ENCODE measurements at places on chromosomes 5 and 9.

GRCh38 chr9:130179331-130179907, 7.2 kb downstream of the NCS1 start:
- no peak for DNase-seq

- no peak for DNase-seq
Measured at GRCh38 chr5:82603033-82603987, 325.2 kb upstream of the RPS23 start.

GRCh38 chr9:3508521-3509291, 17.1 kb downstream of the RFX3 start:
- DNase-seq = no peak

DNA sequence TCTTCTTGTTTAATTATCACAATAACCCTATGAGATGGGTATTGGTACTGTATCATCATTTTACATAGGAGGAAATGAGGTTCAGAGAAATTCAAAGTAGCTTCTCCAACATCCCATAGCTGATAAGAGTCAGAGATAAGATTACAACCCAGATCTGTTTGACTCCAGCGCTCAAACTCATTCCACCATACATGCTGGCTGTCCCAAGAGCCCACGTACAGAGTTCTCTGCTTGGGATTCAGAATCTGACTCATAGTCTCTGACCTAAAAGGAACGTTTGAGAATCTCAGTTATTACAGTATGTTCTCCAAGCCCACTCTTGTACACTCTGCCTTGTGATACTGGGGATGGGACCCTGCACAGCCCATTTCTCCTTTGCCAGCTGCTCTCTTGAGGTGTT, 90.2 kb downstream of the TMEM215 start:
- DNase-seq = no peak

DNA sequence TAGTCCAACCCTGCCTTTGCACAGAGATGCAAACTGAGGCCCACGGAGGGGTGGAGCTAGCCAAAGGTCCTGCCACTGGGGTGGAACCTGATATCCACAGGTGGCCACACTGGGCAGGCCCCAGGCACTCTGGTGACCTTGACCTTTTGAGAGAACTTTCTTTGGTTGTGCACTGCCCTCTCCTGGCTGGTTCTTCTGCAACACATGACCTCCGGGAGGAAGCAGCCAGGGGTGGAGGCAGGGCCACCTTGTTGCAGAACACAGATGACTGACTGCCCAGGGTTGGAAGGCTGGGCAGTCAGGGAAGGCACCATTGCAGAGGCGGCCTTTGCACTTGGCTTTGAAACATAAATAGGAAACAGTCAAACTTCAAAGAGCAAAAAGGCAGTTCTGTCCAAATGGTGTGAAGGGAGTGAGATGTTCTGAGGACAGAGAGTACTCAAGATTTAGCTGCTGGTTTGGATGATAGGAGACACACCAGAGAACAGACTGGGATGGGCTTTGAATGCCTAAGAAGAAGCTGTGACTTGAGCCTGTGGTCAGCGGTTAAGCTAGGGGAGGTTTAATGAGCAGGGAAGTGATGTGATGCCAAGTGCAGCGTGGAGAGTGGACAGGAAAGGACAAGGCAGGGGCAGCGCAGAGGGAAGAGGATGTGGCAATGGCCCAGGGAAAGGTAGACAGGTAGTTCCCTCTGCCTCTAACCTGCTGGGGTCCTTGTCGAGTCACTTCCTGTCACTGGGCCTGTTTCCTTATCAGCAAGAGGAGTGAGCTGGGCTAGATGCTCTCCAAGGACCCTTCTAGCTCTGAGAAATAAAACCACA, 6.8 kb upstream of the TCOF1 start:
- DNase-seq = peak; percentile 47

DNA sequence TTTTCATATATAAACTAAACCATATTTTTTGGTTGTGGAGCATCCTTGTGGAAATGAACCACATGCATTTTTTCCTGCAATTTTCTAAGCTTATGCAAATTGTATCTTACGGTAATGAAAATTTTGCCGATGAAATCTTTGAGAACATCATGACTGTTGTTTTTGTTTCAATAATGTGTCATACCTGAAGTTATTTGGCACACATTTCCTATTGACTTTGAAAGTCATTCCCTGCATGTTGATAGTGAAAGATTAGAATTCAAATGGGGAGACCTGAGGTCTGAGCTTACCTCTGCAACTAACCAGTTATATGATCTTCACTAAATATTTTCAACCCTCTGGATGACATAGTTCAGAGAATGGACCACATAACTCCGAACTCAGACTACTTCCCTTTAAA, 88.5 kb downstream of the PRR16 start:
- no peak for DNase-seq

DNA sequence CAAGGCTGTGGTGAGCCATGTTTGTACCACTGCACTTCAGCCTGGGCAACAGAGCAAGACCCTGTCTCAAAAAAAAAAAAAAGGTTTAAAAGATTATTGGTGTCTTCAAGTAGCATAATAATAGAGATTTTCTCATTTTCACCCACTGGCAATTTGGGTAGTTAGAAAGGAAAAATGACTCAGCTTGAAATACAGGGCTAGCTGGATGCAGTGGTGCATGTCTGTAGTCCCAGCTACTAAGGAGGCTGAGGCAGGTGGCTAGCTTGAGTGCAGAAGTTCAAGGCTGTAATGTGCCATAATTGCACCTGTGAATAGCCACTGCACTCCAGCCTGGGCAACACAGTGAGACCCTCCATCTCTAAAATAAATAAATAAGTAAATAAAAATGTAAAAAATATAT, 111.1 kb downstream of the ARRDC3 start:
- no peak for DNase-seq

DNA sequence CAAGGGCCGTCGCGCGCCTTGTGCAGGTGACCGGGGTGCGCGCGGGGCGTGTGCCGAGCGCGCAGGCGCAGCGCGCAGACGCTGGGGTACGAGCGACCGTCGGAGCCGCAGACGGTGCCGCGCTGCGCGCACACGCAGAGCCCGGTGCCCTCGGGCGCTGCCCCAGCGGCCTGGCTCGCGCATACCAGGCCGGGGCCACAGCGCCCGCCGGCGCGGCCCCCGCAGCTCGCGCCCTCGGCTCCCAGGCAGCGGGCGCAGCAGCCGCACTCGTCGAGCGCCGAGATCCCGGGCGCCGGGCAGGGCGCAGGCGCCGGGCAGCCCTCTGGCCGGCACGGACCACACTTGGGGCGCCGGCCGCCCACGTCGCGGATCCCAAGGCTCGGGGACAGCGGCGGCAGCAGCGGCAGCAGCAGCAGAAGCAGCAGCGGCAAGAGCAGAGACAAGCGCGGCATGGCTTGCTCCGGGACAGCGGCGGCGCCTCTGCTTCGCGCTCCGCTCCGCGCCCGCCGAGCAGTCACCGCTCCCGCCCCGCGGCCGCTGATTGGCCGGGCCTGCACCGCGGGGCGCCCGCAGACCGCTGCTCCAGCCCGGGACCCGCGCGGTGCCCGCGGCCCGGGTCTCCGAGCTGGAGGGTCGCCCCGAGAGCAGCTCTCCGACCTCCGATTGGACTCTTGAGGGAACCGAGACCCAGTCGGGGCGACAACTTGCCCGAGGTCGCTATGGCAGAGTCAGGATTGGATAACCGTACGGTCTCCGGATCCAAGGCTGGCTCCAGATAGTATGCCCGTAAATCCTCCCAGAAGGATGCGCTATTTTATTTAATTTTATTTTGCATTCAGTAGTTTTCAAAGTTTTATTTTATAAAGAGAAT, at the start of gene IGFBPL1:
Gene IGFBPL1, minus strand, starts transcription at position 482 of the 871 bp plus-strand sequence. Its CDS starts 30 bp downstream, at position 452.
- DNase-seq = no peak

GRCh38 chr5:150361301-150361700, 3.8 kb downstream of the TCOF1 start:
- DNase-seq = no peak

- no peak for DNase-seq
Measured at GRCh38 chr9:4866239-4866969, 73.7 kb downstream of the RCL1 start.

DNA sequence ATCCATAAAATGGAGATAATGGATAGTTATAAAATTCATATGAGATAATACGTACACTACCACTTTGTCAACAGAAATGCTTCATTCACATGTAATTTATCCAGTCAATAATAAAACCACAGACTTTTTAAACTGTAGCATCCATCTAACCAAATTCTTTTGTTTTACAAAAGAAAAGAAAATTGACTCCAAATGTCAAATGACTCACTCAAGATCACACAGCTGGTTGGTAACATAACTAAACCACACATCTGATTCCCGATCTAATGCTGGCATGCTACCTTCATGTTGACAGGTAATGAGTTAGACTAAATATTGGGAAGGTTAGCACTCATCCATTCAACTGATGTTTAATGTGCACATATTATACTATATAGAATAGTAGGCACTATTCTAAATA, 4.9 kb downstream of the FRMD3 start:
- no peak for DNase-seq

DNA sequence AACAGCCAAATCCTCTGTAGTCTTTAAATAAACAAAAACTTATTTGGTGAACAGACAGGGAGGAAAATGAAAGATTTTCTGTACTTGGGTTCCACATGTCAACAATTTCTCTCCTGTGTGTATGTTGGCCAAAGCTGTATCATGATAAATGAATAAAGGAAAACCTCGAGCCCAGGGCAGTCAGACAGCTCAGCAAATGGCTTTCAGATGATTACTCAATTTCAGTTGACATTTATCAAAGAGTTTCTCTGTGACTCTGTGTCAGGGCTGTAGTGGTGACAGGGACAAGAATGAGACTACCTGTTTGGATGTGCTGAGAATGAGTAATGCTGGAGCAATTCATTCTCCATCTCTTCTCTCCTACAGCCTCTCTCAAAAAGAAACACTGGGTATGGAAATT, 45.7 kb upstream of the PTGS1 start:
- DNase-seq = no peak

- DNase-seq = no peak
Measured at GRCh38 chr5:168114444-168115017, 176.9 kb upstream of the WWC1 start.

GRCh38 chr9:121654499-121655140, 3.2 kb downstream of the DAB2IP start:
- DNase-seq = no peak

DNA sequence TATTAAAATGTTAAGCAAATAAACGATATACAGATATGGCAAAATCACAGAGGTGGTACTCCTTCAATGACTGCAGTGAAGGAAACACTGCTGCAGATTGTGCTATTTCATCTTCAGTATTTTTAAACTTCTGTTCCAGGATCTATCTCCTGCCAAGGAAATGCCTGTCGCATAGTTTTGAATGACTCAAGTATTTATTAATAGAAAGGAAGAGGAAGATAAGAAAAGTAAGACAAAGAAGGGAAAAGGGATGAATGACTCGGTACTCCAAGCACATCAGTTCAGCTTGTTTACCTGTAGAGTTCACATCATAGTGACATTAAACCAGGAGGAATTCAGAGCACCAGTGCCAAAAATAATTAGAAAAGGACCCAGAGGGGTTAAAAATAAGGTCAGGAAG, 5.1 kb upstream of the GPX8 start:
- DNase-seq = no peak

GRCh38 chr5:65037831-65038815, 269.4 kb downstream of the CWC27 start:
- DNase-seq = no peak

GRCh38 chr5:107557051-107557658, 113.6 kb downstream of the EFNA5 start:
- no peak for DNase-seq

DNA sequence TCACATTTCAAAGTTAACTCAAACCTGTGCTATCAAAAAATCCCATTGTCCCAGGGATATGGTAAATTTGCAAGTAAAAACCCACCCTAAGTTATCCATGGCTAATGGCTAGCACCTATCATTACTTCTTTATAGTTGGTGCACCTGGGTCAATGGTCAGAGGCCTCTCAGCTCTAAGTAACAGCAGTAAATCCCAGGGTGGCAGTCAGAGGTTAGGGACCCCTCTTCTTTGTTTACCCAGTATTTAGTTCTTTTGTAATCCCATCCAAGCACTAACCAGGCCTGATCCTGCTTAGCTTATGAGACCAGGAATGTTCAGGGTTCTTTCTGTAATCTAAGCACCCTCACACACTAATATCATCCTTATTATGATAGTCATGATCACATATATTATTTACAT, 52.1 kb upstream of the WWC1 start:
- no peak for DNase-seq

DNA sequence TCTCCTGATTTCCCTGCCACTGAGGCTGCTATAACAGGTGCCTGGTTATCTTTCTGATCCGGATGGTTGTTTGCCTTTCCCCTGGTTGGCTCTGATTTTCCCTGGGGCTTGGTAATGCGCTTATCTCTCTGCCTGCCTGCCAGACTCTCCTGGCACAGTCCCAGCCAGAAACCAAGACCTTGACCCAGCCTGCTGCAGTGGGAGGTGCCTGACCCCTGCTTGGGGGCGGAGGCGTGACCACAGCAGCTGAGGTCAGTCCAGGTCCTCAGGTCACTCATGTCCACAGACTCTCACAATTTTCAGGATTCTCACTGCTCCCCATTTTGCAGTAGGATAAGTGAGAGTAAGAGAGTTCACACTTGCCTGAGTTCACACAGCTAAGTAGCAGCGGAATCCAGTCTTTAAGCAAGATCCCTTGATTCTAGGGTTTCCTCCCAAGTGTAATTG, 24.4 kb upstream of the SYNPO start:
- DNase-seq = no peak

DNA sequence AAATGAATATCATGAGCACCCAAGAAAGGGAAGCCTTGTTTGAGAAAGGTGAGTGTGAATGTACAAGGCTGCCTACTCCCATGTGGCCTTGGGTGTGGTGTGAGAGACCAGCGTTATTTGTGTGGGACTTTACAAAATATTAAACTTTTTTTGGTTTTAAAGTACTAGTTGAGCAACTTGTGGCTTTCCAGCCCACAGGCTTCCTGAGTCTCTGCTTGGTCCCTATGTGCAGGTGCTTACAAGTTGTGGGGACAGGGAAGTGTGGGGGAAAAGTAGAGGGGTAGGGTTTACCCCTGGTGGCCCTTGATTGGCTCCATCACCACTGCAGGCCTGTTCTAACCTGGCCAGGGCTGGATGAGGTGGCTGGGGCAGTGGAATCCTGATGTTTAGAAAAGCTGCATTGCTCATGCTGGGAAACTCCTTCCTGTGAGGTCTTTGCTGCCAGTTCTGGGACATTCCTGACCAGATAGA, 19.7 kb downstream of the PTTG1 start:
- DNase-seq = no peak

GRCh38 chr5:926417-927171, 33.9 kb downstream of the TRIP13 start:
- no peak for DNase-seq

GRCh38 chr9:23775549-23775948, 50.5 kb downstream of the ELAVL2 start:
- DNase-seq = no peak

- peak; percentile 94 for DNase-seq
Measured at GRCh38 chr9:94166236-94166975, 82.1 kb downstream of the PTPDC1 start.

GRCh38 chr9:108591121-108591520, 264.7 kb downstream of the ACTL7B start:
- DNase-seq = no peak

- no peak for DNase-seq
Measured at GRCh38 chr9:134314950-134315715, 11.1 kb upstream of the RXRA start.

GRCh38 chr9:10613419-10613818, 617 bp upstream of the PTPRD start:
- DNase-seq = no peak

- no peak for DNase-seq
Measured at GRCh38 chr9:28832168-28832770, 1259.0 kb upstream of the C9orf72 start.
